ENCODE measurements at places on chromosomes 6 and 20.

GRCh38 chr6:21840428-21840827, 246.9 kb downstream of the SOX4 start:
- no peak for DNase-seq

DNA sequence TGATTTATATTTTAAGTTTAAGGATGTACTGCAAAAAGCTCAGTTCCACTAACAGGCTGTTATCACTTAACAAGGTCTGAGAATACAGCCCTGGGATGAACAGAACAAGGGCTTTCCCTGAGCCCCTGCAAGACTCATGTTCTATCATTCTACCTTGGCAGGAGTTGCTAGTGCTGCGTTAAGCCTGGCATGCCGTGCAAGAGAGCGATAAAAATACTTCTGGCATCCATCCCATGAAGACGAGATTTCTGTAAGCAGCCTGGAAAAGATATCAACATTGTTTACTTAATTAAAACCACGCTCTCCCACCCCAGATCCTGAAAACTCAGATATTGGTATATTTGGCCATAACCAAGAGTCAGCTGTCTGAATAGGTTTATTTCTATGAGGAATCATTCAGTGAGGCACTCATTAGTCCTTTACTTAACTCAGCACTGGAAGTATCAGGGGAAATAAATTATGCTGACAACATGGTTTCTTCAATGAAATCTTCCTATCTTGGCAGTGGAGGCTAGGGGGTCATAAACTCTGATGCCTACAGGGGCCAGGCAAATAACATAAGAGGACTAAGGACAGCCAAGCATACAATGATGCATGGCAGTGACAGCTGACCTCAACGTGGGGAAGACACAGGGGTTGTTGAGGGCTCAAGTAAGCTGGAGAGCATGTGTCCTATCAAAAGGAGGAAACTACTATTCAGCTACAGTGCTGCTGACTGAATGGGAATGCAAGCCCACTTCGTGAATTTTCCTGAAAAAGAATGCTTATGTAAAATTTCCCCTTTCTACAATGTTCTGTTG, 37.6 kb upstream of the LYRM2 start:
- no peak for DNase-seq

DNA sequence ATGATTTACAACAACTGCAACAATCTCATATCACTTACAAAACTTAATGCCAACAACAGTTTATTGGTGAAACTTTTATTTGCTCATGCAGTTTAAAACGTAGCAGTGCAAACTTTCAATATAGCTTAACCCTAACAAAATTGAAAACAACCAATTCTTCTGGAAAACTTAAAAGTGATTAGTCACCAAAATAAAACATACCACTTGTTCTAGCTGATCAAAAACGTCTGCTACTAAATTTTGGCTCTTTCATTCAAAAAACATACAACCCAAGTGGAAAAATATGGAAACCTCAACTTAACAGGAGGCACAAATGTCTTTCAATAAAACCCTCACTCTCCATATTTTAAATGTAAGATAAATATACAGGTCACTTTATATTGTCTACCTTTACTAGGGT, 39.6 kb downstream of the COL12A1 start:
- no peak for DNase-seq

DNA sequence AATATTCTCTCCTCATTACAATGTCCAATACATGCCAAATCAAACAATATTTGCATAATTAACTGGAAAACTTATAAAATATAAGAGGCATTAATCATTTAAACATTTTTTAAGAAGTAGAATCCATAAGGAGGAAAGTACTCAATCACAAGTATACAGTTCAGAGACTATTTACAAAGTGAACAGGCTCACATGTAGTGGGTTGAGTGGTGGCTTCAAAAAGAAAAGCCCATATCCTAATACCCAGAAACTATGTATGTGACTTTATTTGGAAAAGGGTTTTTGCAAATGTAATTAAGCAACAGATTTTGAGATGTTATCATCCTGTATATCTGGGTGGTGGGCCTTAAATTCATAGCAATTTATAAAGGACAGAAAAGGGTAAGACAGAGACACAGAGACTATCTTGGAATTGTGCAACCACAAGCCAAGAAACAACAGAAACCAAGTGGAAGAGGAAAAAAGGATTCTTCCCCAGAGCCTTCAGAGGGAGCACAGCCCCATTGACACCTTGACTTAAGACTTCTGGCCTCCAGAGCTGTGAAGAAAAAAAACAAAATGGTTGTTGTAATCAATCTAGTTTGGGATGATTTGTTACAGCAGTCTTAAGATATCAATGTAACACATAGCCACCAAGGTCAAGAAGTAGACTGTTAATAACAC, 32.7 kb upstream of the CRISP1 start:
- DNase-seq: no peak

DNA sequence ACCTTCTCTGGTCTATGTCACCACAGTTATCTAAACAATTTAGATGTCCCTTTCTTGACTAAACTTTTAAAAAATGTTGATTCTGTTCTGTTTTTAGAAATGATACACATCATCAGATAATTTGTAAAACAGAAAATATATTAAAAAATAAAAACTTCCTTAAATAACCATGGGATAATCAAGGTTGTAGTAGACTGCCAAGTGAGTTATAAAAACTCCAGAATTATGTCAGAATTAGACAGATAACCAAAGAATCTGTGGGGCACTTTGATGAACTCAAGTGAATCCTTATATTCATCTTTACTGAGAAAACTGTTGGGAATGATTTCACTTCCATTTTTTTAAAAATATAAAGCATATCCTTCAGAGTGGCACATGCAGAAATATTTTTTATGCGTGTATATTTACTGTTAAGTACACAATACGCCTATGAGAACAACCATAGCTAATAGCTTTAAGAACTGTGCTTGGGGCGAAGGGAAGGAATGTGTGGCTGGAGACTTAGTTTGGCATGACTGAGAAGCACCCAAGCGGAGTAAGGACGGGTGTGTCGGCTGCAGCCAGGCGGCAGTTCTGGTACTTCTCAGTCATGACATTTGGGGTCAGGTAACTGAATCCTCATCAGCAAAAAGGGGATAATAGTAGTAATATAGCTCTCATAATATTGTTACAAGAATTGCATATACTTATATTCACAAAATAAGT, 604.7 kb upstream of the CITED2 start:
- no peak for DNase-seq

- DNase-seq: no peak
Observed at GRCh38 chr6:119024111-119024510, 54.4 kb downstream of the FAM184A start.

GRCh38 chr20:37943033-37943432, 40.1 kb downstream of the VSTM2L start:
- DNase-seq: no peak

DNA sequence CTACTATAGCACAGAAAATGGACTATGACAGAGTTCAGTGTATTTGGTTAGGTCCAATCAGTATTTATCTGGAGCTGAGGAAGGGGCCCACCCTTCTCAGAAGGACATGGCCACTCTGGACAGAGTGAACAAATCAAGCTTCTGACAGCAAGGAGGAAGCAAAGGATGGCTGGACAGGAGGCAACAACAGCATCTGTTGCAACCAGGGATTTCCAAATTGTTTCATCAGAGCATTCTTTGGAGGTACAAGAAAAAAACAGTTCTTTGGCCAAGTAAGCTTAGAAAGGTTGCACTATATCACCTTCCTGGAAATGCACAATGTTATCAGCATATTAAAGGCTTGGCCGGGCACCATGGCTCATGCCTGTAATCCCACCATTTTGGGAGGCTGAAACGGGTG, 118.7 kb upstream of the SLC22A16 start:
- DNase-seq: no peak

- DNase-seq: no peak
Observed at GRCh38 chr20:22411627-22412450, 172.5 kb downstream of the FOXA2 start.

GRCh38 chr20:64106981-64107735, at the start of gene NPBWR2:
TSS of gene NPBWR2 (minus strand) at chr20:64107565. CDS start at chr20:64106831, 734 bp downstream.
- DNase-seq: no peak

DNA sequence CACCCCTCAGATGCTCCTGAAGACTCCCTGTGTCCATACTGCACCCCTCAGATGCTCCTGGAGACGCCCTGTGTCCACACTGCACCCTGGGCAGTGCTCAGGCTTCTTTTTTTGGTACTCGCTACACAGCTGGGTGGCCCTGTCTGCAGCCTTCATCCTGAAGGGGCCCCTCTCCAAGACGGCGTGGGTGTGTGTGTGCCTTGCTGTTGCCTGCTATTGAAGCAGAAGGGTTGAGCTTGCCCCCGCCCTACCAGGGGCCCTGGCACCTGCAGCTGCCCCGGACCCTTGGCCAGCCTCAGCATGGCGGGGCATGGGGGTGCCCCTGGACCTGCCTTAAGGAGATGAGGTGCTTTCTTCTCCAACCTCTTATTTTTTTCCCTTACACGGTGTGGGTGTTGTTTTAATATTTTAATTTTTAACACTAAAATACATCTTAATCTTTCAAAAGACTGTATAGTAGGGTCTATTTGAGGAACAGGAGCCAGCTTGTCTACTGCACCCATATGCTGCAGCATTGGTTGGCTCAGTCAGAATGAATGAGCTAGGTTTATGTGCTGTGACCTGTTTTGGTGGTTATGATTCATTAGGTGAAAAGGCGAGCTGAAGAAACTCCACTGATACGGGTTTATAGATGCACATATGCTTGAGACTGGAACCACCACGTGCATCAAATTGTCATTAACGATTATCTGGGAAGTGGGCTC, 135.9 kb downstream of the AGPAT4 start:
- no peak for DNase-seq

DNA sequence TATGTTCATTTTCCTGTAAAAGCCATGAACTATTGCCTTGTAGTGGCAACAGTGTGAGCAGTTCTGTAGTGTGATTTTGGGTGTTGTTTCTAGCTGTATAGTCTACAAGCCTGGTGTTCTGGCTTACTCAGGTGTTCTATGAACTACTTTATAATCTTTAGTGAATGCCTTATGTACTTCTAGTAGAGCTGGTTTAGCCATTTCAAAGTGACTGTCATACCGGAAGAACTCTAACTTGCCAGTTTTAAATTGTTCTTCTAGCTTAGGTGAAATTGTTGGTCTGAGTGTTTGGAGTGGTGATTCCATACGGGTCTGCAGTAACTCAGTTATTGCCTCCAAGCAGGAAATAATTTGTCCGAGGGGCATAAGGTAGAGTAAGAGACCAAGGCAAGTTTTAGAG, 150.2 kb upstream of the ZNF184 start:
- no peak for DNase-seq

GRCh38 chr6:79833964-79834284, 113.4 kb downstream of the ELOVL4 start:
- peak; percentile 29 for DNase-seq

DNA sequence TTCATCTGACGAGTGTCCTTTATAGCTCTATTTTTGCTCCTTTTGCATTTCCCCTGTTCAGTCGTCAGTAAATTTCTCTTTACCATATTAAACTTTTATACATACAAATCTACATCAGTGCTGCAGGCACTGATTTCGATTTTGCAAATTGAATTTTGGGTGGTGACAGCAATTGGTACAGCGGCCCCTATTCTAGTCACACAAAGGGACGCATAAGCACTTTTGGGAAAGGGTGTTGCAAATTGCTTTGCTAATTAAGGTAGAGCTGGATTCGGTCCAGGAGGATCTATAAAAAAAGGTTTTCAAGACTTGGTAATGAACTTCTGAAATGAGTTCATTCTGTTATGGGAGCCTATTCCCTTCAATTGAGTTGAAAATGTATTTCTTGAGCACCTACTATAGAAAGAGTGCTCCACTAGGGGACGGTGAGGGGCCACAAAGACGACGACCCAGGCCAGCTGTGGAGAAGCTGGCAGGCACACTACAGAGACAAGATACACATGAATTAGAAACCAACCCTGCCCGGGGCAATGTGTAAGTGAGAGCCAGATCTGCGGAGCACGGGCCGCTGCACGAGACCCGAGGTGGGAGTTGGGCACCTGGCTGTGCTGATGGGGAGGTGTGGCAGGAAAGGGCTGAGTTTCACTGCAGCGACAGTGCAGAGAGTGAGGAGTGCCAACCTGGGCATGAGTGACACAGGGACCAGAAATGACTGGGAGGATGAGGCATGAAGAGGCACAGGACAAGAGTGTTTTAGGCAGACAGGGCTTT, 5.4 kb downstream of the UQCC2 start:
- no peak for DNase-seq

DNA sequence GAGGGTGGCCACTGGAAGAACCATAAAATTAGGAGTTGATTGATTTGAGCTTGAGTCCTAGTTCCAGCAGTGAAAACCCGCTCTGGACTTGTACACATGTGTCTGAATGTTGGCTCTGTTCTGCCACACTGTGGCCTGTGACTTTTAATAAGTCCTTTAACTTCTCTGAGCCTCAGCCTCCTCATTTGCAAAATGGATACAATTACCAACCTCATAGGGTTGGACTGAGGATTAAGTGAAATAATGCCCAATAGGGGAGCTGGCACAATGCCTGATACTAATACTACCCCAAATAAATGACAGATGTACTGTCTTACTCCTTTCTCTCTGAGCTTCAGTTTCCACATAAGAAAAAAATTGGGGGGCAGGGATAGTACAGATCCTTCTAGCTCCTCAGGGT, 92.6 kb upstream of the RIPOR2 start:
- DNase-seq: no peak

- no peak for DNase-seq
Observed at GRCh38 chr20:46951405-46951804, 56.8 kb downstream of the EYA2 start.
